ENCODE measurements at places on chromosomes 6 and 20.

- H3K4me3 ChIP-seq = peak overlapping the region; percentile 83
- peaks cover 11% of the 10 kb centered on the region for H3K27me3 ChIP-seq
- H3K36me3 ChIP-seq = no peaks in the 10 kb centered on the region
- H3K4me1 ChIP-seq = peaks cover 16% of the 10 kb centered on the region
Observed at GRCh38 chr6:28953585-28954258, 29.9 kb upstream of the TRIM27 start.

GRCh38 chr6:20365456-20365855 is 36.2 kb upstream of the E2F3 start:
- no peaks in the 10 kb centered on the region for H3K27me3 ChIP-seq
- peak overlapping the region; percentile 68 for H3K27ac ChIP-seq
- no peak overlapping the region for H3K4me3 ChIP-seq

- no peaks in the 10 kb centered on the region for H3K27me3 ChIP-seq
- DNase-seq = peak; percentile 96
- H3K27ac ChIP-seq = peak overlapping the region; percentile 94
- peaks cover 31% of the 10 kb centered on the region for H3K36me3 ChIP-seq
- H3K4me3 ChIP-seq = peak overlapping the region; percentile 75
Observed at GRCh38 chr6:35302604-35303241, 5.1 kb downstream of the DEF6 start.

DNA sequence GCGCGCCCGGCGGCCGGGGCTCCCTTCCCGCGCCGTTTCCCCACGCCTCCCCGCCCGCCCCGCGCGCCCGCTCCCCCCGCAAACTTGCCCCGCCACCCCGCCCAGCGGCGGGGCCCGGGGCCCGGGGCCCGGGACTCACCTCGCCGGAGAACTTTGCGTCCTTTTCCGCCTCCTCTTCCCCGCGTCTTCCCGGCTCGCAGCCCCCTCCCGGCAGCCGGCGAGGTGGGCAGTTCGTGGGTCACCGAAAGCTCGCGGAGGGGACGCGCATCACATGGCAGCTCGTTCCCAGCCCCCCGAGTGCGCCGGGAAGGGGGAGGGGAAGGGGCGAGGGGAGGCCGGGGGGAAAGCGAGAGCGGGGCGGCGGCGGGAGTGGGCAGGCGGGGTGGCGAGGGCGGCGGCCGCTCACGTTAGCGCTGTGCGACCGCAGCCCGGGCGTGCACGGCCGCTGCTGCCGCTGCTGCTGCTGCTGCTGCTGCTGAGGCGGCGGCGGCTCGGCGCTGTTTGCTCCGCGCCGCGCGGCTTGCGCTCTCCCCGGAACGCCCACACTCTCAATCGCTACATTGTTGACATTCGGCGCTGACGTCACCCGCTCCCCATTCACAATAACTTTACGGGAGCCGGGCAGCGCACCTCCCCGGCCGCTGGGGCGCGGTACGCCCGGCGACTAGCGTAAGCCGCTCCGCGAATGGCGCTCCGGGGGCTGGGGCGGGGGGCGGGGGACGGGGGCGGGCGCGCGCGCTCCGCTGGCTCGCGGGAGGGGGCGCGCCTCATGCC is at the start of gene BACH2:
Gene BACH2 (minus strand): TSS at position 503 of the 774 bp plus-strand sequence. CDS start 287,999 bp downstream, outside the sequence.
- H3K4me3 ChIP-seq = peak within 1 kb of the TSS; percentile 86
- peaks cover 2% of the 10 kb centered on the region for H3K27me3 ChIP-seq
- peak; percentile 99 for DNase-seq
- peaks cover 36% of the 10 kb centered on the region for H3K36me3 ChIP-seq
- peak within 1 kb of the TSS; percentile 97 for H3K27ac ChIP-seq
- H3K4me1 ChIP-seq = peaks cover 41% of the 10 kb centered on the region

GRCh38 chr6:159758031-159759001 is 3.5 kb upstream of the ACAT2 start:
- no peak overlapping the region for H3K4me3 ChIP-seq
- H3K27me3 ChIP-seq = no peaks in the 10 kb centered on the region
- peaks cover 55% of the 10 kb centered on the region for H3K36me3 ChIP-seq
- peak overlapping the region; percentile 55 for H3K27ac ChIP-seq
- peaks cover 34% of the 10 kb centered on the region for H3K4me1 ChIP-seq
